Glomerular endothelial cell (primary cell): ENCODE measurements at places on chromosomes 5 and 9. TPM values are rescaled to one million over a fixed set of nuclear protein-coding genes. Genes with fewer than 3 reads are reported as not detected.

DNA sequence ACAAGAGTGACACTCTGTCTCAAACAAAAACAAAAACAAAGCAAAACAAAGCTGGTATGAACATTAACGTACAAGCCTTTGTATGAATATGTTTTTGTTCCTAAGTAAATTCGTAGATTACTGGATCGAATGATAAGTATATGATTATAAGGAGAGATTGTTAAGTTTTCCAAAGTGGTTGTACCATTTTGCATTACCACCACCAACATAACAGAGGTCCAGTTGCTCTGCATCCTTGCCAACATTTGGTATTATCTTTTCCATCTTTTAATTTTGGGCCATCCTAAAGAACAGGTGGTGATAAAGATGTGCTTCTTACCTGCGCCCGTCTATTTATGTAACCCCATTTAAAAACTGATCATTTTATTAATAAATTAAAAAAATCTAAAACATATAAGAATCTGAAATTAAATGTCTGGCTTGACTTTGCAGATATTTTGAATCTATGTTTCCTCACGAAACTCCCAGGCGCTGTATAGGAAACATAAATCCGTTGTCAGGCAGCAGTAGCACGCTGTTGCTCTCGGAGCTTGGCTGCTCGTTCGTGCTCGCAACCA, 593 bp upstream of the NAA35 start:
- DNase-seq, result no peak

- DNase-seq, result no peak
Observed at GRCh38 chr9:134025606-134026541, 593 bp downstream of the BRD3OS start.

- peak; percentile 48 for DNase-seq
Observed at GRCh38 chr9:73074176-73074708, 77.4 kb upstream of the ANXA1 start.

GRCh38 chr9:20023210-20023905, 234.5 kb upstream of the SLC24A2 start:
- no peak for DNase-seq

C5orf34 gene
- 0.73 and 1.4 TPM in 2 replicates for total RNA-seq

DNA sequence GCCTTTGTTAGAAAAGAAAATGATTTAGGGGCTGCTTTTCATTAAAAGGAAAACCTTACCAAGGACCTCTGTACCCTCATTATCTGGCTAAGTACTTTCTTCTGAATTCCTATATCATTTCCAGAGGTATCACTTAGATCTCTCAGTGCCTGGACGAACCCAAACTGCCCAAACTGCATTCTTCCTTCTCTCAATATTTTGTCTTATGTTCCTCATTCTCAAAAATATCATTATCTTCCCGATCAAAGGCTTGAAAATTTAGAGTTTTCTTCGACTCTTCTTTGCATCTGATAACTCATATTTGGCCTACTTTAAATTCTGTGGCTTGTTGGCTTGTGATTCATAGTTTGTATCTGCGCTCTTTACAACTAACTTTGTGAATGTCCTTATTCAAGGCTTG, 136.7 kb upstream of the TAF11L2 start:
- DNase-seq, result no peak

DNA sequence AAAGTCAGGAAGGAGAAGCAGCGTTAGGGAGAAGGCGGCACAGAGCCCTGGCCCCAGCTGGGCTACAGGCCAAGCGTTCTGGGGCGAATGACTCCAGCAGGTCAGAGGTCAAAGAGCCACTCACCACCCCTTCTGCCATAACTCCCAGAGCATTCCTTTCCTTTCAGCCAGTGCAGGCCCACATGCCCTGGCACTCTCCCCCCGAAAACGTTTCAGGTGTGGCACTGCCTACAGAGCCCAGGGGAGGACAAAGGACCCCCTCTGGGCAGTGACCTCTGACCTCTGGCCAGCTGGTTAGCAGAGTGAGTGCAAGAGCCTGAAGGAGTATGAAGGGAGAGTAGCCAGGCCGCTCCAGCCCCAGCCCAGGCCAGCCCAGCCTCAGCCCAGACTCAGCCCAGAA, 4.9 kb downstream of the ABCA2 start:
- no peak for DNase-seq

PCSK1 gene
- 2.5 and 6.2 TPM in 2 replicates for total RNA-seq

OSMR gene
- total RNA-seq, result 22.8 and 37.3 TPM in 2 replicates

- no peak for DNase-seq
Observed at GRCh38 chr9:114947058-114947457, 16.7 kb upstream of the TNFSF8 start.

- DNase-seq, result no peak
Observed at GRCh38 chr9:135850737-135851136, 56.6 kb downstream of the CAMSAP1 start.

DNA sequence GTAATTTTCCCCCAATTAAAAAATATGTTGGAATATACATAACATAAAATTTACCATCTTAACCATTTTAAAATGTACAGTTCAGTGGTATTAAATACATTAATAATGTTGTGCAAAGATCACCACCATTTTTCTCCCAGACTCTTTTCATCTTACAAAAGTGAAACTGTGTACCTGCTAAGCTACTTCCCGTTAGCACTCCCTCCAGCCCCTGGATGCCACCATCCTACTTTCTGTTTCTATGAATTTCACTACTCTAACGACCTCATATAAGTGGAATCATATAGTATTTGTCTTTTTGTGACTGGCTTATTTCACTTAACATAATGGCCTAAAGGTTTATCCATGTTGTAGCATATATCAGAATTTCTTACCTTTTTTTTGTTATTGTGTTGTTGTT, 112.9 kb downstream of the HSPA4 start:
- no peak for DNase-seq

GRCh38 chr5:34008802-34009201, 952 bp upstream of the AMACR start:
- no peak for DNase-seq

DNA sequence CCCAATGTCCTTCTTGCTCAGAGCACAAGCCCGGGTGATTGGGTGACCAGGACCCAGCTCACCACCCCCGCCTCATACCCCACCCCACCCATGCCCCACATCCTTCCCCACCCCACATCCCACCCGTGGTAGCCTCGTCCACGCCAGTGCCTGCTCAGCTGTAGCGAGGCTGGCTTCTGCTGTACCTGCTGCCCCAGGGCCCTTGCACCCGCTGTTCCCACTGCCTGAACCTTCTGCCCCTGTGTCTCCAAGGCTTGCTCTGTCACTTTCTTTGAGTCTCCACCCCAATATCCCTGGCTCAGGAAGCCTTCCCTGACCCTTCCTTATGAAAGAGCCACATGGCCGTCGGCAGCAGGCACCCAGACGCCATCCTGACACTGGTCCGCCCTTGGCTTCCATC, 3.1 kb upstream of the NACC2 start:
- no peak for DNase-seq

LCN2 gene
- not detected in 2 replicates for total RNA-seq

NKD2 gene
- 2.2 TPM in 1 of 2 replicates, not detected in the other for total RNA-seq

DNA sequence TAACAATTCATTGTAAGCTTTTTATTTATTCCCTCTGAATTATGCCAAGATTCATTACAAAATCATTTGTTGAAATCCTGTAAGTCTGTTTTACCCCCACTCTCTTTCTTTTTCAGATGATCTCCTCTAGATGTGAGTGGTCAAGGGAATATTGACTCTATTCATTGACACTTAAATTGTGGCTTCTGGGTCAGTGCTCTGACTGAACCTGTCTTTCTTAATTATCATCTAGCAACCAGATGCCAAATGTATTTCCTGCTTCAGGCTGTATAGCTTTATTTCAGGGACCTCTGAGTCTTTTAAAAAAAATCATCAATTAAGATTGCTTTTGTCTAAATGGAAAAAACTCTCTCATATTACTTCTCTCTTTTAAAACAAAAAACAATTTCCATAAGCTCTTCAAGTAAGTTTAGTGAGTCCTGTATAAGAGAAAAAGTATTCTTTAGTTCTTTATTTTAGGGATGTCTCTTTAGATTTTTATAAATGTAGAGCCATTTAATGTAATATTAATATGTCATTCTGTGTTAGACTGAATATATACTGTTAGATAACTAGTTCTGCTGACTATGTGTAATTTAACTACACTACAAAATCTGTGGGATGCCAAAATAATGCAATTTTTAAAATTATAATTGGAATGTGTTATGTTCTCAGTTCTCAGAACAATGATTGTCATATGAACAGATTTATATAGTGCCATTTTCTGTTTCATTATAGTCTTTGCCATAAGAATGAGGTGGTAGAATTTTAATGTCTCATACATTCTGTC, 645.8 kb upstream of the EDIL3 start:
- DNase-seq, result no peak

GRCh38 chr5:69432412-69433206, 17.7 kb downstream of the MARVELD2 start:
- DNase-seq, result no peak

SLC6A19 gene
- total RNA-seq, result not detected in 2 replicates

- no peak for DNase-seq
Observed at GRCh38 chr9:72467766-72468738, 53.4 kb upstream of the TMC1 start.

GRCh38 chr9:94084314-94084713, at the start of gene PTPDC1:
Gene PTPDC1 (plus strand): TSS chr9:94084464. CDS start chr9:94084531, 67 bp downstream.
- no peak for DNase-seq

GRCh38 chr9:28820741-28821140, 1247.5 kb upstream of the C9orf72 start:
- no peak for DNase-seq

- DNase-seq, result no peak
Observed at GRCh38 chr9:104092875-104093600, 1.1 kb upstream of the SMC2 start.

DNA sequence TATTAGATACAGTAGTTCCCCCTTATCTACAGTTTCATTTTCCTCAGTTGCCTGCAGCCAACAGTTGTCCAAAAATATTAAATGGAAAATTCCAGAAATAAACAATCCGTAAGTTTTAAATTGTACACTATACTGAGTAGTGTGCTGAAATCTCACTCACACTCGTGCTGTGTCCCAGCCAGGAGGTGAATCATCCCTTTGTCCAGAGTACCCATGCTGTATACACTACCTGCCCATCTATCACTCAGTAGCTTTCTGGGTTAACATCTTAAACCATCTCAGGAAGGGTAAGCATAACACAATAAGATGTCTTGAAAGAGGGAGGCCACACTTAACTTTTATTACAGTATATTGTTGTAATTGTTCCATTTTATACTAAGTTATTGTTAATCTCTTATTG, 31.7 kb upstream of the DNAH5 start:
- no peak for DNase-seq

PCDHGA6 gene
- 4.5 and 6.6 TPM in 2 replicates for total RNA-seq

- DNase-seq, result no peak
Observed at GRCh38 chr5:133106761-133107572, 55.2 kb downstream of the HSPA4 start.

DNA sequence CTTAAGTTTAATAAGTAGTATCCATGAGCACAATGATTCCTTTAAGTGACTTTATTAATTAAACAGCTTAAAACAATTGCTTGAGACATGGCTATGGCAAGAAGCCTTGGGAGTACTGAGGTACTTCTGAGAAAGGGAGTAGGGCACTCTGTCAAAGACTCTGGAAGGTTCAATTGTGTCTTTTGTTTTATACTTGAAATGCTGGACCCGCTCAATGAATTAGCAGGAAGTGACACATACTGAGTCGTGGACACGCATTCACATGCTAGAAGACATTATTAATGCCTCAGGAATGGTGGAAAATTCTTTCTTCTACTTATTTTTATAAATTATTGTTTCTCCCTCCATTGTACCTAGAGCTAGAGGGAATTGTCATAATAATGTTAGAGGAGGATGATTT, 347.3 kb upstream of the ZNF608 start:
- peak; percentile 79 for DNase-seq

CYLC2 gene
- total RNA-seq, result not detected in 2 replicates

DNA sequence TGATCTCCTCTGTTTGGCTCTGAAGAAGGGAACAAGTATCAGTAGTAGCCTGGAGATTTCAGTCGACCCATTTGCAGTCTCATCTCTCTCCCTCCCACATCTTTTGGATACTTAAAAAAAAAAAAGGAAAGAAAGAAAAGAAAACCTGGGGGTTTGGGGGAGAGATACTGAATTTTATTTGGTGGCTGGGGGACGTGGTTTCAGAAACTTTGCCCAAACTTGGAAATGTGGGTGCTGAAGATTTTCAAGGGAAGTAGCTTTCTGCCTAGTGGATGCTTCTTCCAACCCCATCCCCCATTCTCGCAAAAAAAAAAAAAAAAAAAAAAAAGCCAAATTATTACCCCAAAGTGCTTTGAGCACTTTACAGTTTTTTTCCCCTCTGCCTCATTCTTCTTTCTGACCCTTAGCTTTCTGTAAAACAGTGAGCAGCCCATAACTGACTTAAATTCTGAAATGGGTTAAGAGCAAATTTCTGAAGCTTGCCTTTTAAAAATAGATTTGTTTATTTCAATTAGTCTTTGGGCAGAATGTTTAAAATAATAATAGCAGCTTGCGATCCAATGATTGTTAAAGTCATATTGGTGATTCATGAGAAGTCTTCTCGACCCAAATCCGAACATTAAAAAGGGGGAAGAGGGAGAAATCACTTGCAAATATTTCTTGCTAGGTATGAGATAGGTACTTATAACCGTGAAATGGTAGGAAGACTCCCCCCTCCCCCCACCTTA, 894 bp downstream of the FST start:
- DNase-seq, result no peak

DNA sequence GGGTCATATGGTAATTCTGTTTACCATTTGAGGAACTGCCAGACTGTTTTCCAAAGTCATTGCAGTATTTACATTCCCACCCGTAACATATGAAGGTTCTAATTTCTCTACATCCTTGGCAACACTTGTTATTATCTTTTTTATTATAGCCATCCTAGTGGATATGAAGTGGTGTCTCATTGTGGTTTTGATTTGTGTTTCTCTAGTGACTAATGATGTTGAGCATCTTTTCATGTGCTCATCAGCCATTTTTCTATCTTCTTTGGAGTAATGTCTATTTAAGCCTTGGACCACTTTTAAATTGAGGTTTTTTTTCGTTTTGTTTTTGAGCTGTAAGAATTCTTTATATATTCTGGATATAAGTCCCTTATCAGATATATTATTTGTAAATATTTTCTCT, 132.8 kb upstream of the RUSC2 start:
- no peak for DNase-seq

- DNase-seq, result no peak
Observed at GRCh38 chr5:149314571-149315111, 30.7 kb upstream of the GRPEL2 start.

GRCh38 chr5:111092062-111092853, at the start of gene WDR36:
Gene WDR36 (plus strand): TSS chr5:111092348. CDS start chr5:111092457, 109 bp downstream.
- peak; percentile 77 for DNase-seq

ANKRD31 gene
- 0.15 TPM in 1 of 2 replicates, not detected in the other for total RNA-seq
